H1 (cell line): ENCODE measurements at places on chromosomes 4 and X.

DNA sequence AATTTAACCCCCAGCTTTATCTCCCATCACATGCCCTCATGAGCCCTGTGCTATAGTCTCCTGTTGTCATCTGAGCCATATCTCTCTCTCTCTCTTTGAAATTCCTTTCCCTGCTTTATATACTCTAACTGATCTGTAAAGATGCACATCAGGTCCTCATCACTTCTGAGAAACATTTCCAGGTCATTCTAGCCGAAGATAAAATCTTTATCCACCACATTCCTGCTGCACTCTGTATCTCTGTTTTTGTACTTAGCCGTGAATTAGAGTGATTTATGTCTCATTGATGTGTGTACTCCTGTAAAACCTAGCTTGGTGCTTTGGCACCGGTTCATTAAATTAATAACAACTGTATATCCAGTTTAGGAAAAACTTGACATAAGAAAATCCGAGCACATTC is 113.2 kb downstream of the AFF2 start:
- DNase-seq = no peak

DNA sequence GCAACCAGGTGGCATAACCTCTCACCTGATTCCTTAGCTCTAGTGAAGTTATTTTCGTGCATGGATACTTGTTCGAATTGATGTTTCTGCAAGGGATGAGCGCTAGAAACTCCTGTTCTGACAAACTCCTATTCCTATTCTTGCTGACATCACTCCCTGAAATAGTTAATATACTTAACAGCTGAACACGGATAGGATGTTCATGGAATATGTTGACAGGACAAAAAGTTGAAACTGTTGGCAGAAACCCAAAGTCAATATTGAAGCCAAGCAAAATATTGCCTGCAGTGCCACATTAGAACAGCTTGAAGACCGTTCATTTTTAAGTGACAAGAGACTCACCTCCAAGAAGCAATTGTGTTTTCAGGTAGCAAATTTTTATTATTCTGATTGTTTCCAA is at the start of gene KLKB1:
KLKB1 (plus strand) TSS at position 287 of the 400 bp plus-strand sequence. CDS start 689 bp downstream, outside the sequence.
- no peak for DNase-seq

GRCh38 chrX:10326578-10326977 is 169.8 kb downstream of the CLCN4 start:
- no peak for DNase-seq

DNA sequence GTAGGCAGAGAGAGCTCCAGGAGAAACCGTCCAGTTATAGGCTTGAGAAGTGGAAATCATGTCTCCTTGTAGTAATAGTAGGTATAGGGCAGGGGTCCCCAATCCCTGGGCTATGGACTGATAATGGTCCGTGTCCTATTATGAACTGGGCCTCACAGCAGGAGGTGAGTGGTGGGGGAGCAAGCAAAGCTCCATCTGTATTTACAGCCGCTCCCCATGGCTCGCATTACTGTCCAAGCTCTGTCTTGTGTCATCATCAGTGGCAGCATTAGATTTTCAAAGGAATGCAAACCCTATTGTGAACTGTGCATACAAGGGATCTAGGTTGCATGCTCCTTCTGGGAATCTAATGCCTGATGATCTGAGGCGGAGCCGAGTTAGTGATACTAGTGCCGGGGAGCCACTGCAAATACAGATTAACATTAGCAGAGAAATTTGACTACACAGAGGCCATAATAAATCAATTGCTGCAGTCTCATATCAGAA is 67.6 kb downstream of the MRPL1 start:
- DNase-seq = no peak

DNA sequence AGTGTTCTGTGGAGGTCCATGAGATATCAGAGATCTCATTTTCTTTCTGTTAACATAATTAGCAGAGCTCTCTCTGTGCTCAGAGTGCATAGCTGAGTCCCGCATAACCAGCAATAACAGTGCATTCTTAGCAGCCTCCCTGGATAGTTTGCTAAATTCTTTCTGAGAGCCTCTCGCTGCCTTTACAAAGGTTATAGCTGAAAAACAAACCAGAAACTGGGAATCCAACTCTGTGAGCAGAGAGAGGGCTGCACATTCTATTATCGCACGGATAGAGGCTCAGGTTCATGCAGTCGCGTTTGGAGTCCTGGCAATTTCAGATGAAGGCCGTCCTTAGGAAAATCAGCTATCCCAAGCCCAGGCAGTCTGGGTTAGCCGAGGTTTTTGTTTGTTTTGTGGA is 1.2 kb downstream of the ENPP6 start:
- no peak for DNase-seq
